PC-3 (cell line): ENCODE measurements at places on chromosomes 2 and 18. TPM values are rescaled to one million over a fixed set of nuclear protein-coding genes. Genes with fewer than 3 reads are reported as not detected.

DNA sequence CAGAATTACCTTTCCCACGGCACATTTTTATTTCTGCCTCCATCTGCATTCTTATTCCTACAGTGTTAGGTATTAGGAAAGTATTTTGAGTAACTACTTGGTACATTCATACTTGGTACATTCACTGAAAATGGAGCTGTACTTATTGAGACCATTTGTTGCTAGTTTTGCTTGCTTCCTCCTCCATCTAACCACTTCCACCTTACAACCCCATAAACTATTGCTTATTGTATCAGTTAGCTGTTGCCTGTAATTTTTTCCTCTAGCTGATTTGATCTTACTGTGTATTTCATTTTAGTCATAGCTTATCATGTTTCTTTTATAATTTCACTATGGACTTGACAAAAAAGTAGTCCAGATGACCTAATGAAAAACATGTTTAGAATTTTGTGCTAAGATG is 50.7 kb downstream of the AFTPH start:
- DNase-seq: no peak

Gene ICOS
- total RNA-seq: not detected in 2 replicates

- DNase-seq: peak; percentile 16
Observed at GRCh38 chr2:60882971-60883753, 1.8 kb downstream of the REL start.

GRCh38 chr2:159088906-159089305 is 120.5 kb downstream of the TANC1 start:
- DNase-seq: no peak

Gene CLASP1
- 24.3 and 27.0 TPM in 2 replicates for total RNA-seq

Gene FIGN
- 1.3 and 1.5 TPM in 2 replicates for total RNA-seq

DNA sequence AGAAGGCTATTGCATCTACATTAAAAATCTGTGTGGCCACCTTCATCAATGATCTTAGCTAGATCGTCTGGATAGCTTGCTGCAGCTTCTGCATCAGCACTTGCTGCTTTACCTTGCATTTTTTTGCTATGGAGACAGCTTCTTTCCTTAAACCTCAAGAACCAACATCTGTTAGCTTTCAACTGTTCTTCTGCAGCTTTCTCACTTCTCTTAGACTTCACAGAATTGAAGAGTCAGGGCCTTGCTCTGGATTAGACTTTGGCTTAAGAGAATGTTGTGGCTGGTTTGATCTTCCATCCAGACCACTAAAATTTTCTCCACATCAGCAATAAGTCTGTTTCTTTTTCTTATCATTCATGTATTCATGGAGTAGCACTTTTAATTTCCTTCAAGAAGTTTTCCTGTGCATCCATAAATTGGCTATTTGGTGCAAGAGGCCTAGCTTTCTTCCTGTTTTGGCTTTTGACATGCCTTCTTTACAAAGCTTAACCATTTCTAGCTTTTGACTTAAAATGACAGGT is 54.4 kb upstream of the MAP4K4 start:
- no peak for DNase-seq

Gene TBR1
- total RNA-seq: not detected in 2 replicates

Gene FER1L5
- total RNA-seq: not detected in 2 replicates

Gene GCKR
- not detected in 2 replicates for total RNA-seq

Gene CELF4
- total RNA-seq: 0.40 TPM in 1 of 2 replicates, not detected in the other

DNA sequence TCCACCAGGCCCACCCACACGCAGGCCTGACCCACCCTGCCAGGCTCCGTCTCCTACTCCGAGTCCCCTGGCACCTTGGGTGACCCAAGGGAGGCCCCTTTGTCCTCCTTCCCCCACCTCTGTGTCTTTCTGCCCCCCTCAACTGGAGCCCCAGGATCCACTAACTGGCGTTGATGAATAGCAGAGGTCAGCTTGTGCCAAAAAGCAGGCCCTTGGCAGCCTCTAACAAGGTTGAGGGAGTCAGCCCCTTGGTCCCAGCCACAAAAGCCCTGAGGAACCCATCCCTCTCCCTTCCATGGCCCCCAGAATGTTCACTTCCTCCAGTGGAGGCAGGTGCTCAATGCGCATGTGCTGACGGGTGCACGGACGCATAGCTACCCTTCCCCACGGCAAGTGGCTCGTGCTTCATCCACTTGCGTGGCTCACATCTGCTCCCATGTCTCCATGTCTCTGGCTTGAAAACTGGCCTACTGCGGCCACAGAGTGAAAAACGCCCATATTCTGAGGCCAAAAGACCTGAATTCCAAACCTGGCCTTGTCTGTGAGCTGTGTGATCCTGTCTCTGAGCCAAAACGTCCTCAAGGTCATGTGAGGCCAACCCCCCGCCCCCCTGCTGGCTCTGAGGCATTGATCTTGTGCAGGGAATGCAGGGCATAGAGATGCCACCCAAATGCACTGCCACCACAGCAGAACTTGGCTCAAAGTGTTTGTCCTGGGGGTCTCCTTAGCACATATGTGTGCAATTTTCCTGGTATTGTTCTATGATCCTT is 19.0 kb upstream of the PTMA start:
- no peak for DNase-seq

- no peak for DNase-seq
Observed at GRCh38 chr2:128403814-128404708, 85.4 kb upstream of the HS6ST1 start.

- DNase-seq: no peak
Observed at GRCh38 chr2:37330681-37331080, 6.0 kb upstream of the PRKD3 start.

DNA sequence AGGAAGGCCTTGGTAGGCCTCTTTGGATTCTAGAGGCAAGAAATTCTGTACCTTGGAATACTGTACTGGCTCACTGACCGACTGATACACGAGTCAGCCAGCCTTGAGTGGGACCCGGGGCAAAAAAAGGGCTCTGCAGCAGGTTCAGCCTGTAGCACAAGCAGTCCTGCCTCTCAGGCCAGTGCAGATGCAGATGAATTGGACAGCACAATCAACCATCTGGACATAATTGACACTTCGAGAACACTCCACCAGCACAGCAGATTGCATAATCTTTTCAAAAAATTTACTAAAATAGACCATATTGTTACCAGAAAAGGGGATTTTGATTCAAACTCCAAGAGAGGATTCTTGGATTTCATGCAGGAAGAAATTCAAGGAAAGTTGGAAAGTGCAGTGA is 241.6 kb downstream of the RPIA start:
- no peak for DNase-seq

GRCh38 chr2:55120634-55121359 is 70.5 kb upstream of the RTN4 start:
- no peak for DNase-seq

DNA sequence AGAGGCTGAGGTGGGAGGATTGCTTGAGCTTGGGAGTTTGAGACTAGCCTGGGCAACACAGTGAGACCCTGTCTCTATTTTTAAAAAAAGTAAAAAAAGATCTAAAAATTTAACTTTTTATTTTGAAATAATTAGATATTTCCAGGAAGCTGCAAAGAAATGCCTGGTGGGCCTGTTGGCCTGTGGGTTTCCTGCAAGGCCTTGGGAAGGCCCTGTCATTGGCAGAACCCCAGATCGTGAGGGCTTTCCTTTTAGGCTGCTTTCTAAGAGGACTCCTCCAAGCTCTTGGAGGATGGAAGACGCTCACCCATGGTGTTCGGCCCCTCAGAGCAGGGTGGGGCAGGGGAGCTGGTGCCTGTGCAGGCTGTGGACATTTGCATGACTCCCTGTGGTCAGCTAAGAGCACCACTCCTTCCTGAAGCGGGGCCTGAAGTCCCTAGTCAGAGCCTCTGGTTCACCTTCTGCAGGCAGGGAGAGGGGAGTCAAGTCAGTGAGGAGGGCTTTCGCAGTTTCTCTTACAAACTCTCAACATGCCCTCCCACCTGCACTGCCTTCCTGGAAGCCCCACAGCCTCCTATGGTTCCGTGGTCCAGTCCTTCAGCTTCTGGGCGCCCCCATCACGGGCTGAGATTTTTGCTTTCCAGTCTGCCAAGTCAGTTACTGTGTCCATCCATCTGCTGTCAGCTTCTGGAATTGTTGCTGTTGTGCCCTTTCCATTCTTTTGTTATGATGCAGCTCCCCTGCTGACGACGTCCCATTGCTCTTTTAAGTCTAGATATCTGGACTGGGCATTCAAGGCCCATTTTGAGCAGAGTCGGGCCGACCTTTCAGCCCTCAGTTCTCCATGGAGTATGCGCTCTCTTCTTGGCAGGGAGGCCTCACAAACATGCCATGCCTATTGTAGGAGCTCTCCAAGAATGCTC is 6.6 kb downstream of the PROC start:
- DNase-seq: no peak

Gene PROM2
- 64.2 and 77.8 TPM in 2 replicates for total RNA-seq
